ENCODE measurements at places on chromosomes 12 and 14. TPM values are rescaled to one million over a fixed set of nuclear protein-coding genes. Genes with fewer than 3 reads are reported as not detected.

The PLEK2 gene
- total RNA-seq, result 36.5 TPM

The HEBP1 gene
- 55.2 TPM for total RNA-seq

The OR6C4 gene
- total RNA-seq, result not detected

DNA sequence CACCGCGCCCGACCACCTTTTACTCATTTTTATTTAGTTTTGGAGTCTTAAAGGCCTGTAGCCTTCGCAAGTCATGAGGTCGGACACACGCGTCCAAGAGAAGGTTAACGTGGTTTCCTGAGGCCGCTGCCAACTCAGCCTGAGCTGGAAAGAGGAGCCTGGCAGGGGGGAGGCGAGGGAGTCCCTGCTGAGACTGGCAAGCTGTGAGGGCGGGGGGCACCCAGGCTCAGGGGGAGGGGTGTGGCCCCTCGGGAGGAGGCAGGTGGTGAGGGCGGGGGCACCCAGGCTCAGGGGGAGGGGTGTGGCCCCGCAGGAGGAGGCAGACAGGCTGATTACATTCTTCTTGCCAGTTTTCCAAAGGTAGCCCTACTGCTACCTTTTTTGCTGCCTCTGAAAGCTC, 143.2 kb downstream of the PIWIL1 start:
- no peaks in the 10 kb centered on the region for H3K36me3 ChIP-seq
- no peak for DNase-seq
- H3K27ac ChIP-seq, result no peak overlapping the region
- H3K4me1 ChIP-seq, result no peaks in the 10 kb centered on the region
- H3K4me3 ChIP-seq, result no peak overlapping the region

GRCh38 chr12:58764100-58764953, 156.0 kb downstream of the LRIG3 start:
- no peaks in the 10 kb centered on the region for H3K36me3 ChIP-seq
- peak overlapping the region; percentile 53 for H3K27ac ChIP-seq
- H3K27me3 ChIP-seq, result no peaks in the 10 kb centered on the region
- DNase-seq, result no peak

DNA sequence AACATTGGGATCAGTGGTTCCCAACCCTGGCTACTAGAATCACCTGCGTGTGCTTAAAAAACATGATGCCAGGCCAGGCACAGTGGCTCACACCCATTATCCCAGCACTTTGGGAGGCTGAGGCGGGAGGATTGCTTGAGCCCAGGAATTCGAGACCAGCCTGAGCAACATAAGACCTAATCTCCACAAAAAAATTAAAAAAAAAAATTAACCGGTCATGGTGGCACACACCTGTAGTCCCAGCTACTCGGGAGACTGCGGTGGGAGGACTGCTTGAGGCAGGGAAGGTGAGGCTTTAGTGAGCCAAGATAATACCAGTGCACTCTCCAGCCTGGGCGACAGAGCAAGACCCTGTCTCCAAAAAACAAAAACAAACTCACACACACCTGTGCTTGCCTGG, 2.0 kb downstream of the KCTD10 start:
- no peak overlapping the region for H3K27ac ChIP-seq
- DNase-seq, result no peak
- H3K36me3 ChIP-seq, result no peaks in the 10 kb centered on the region
- H3K27me3 ChIP-seq, result no peaks in the 10 kb centered on the region

Data from Caco-2 (cell line).